Calu3 (cell line): ENCODE measurements at places on chromosomes 6 and 20.

DNA sequence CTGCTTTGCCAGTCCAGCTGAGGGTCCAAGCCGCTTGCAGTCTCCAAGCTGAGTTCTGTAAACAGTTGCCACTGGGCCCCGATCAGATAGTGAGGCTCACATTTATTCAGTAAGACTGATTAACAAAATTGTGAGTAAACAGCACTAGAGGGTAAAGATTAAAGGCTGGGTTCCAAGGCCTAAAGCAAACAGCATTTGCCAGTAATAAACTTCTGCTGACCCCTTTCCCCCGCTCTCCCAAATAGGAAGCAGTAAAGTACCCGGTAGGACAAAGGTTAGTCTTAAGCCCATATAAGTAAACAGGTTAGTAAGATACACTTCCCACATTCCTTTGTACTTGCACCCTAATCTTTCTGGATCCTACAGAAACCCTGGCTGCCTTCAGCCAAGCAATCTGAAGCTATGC lies 181.8 kb downstream of the MEI4 start:
- no peak overlapping the region for H3K27ac ChIP-seq
- no peaks in the 10 kb centered on the region for H3K4me1 ChIP-seq
- no peak overlapping the region for H3K4me3 ChIP-seq
- DNase-seq: no peak
- no peaks in the 10 kb centered on the region for H3K36me3 ChIP-seq
- no peaks in the 10 kb centered on the region for H3K27me3 ChIP-seq

GRCh38 chr20:15310361-15310760 lies 972.9 kb upstream of the FLRT3 start:
- no peak overlapping the region for H3K27ac ChIP-seq
- H3K36me3 ChIP-seq: no peaks in the 10 kb centered on the region
- H3K4me1 ChIP-seq: no peaks in the 10 kb centered on the region
- no peak overlapping the region for H3K4me3 ChIP-seq

DNA sequence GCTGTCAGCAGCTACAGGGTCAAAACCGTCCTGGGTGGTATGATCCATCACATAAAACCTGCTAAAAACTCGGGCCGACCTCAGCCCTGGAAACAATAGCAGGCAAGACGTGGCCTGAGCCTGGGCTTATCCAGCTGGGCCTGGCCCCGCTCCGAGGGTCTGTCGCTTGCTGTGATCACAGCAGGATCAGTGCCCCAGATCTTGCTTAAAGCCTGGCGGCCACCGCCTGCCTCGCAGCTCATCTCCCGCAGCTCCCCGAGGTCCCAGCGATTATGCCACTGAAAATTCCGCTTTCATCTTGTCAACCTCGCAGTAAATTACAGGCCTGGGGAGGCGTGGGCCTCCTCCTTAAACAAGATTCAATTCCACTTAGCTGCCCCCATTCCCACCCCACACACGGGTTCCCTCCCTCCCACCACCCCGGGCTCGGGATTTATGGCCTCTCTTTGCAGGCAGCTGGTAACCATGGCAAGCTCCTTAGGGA lies 40.1 kb downstream of the CDH22 start:
- DNase-seq: no peak
- H3K4me1 ChIP-seq: no peaks in the 10 kb centered on the region
- H3K4me3 ChIP-seq: no peak overlapping the region
- H3K27me3 ChIP-seq: peaks cover 89% of the 10 kb centered on the region
- H3K27ac ChIP-seq: no peak overlapping the region
- H3K36me3 ChIP-seq: no peaks in the 10 kb centered on the region

DNA sequence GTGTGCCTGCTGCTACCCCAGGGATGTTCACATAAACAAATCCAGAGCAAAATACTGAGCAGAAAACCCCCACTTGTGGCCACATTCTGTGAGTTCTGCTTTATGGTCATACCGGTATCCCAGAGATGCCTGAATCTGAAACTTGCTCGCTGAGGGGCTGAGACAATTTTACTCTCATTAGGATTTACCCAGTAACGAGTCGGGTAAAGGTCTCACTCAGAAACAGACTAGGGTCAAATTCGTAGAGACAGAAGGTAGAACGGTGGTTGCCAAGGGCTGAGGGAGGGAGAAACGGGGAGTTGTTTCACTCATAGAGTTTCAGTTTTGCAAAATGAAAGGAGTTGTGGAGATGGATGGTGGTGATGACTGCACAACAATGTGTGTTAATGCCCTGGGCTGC lies 45.4 kb upstream of the NKX2-2 start:
- H3K27me3 ChIP-seq: peaks cover 36% of the 10 kb centered on the region
- H3K4me3 ChIP-seq: no peak overlapping the region
- no peaks in the 10 kb centered on the region for H3K36me3 ChIP-seq

DNA sequence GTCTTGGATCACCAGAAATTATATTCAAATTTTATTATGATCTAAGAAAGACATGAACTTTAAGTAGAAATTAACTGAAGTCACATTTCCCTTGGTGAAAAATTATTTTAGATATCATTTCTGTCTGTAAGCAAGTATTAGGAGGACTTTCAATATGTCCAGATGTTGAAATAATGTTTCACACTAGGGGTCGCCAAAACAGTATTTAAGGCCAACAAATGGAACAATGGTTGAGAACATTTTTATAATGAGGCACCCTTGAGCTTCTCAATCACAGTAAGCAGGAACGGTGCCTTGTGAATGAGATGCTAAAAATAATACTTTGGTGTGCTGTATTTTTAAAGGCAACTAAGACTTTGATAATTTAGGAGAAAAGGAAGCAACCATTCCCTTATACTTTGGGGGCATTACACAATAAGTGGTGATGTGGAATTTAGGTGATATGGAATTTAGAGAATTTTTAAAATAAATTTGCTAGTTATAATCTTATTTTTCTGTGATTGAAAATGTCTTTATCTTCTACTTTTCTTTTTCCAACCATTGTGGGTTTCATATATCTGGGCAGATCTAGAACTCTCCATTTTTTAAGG lies 9.6 kb upstream of the SF3B5 start:
- H3K27me3 ChIP-seq: no peaks in the 10 kb centered on the region
- no peaks in the 10 kb centered on the region for H3K36me3 ChIP-seq
- H3K4me1 ChIP-seq: peaks cover 8% of the 10 kb centered on the region

DNA sequence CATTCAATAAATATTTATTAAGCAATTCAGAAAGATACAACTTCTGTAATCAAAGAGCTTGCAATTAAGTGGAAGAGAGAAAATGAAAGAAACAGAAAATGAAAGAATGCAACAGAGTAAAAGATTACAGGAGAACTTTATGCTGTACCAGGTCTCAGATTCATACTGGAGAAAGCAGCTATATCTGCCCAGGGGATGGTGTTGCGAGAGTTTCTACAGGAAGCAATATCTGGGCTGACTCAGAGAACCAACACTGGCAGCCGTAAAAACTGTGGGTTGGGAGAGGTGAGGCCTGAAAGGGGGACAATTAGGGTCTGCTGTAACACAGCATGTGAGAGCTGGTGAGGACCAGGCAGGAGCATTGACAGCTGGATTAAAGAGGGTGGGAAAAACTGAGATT lies 256.7 kb upstream of the TCF21 start:
- H3K27ac ChIP-seq: no peak overlapping the region
- H3K4me1 ChIP-seq: no peaks in the 10 kb centered on the region
- H3K36me3 ChIP-seq: no peaks in the 10 kb centered on the region
- no peaks in the 10 kb centered on the region for H3K27me3 ChIP-seq
- no peak overlapping the region for H3K4me3 ChIP-seq

- no peak overlapping the region for H3K27ac ChIP-seq
- H3K27me3 ChIP-seq: no peaks in the 10 kb centered on the region
- H3K36me3 ChIP-seq: no peaks in the 10 kb centered on the region
Measured at GRCh38 chr6:139686308-139686707, 311.9 kb upstream of the CITED2 start.

GRCh38 chr20:42255821-42256220 lies 637.6 kb upstream of the CHD6 start:
- no peaks in the 10 kb centered on the region for H3K27me3 ChIP-seq
- DNase-seq: no peak
- H3K4me1 ChIP-seq: no peaks in the 10 kb centered on the region
- H3K4me3 ChIP-seq: no peak overlapping the region

DNA sequence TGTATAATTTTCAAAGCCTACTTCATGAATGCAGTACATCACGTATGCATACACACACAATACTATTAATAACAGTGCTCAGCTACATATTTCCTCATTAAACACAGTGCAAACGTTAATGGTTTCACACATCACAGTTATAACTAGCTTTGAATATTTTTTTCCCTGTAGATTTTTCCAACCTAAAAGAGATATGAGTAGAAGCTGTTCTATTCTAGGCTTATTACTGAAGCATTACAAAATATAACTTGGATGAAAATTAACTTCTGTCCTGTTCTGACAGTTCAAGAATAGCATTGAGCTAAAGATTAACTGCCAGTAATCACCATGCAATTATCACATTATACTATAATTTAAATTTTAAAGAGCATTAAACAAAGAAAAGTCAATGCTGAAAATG lies 6.2 kb downstream of the LMBRD1 start:
- DNase-seq: no peak
- no peaks in the 10 kb centered on the region for H3K27me3 ChIP-seq
- no peak overlapping the region for H3K27ac ChIP-seq
- peaks cover 31% of the 10 kb centered on the region for H3K4me1 ChIP-seq
- H3K36me3 ChIP-seq: peaks cover under 1% of the 10 kb centered on the region

GRCh38 chr6:121730616-121731015 lies 295.2 kb downstream of the GJA1 start:
- no peaks in the 10 kb centered on the region for H3K36me3 ChIP-seq
- DNase-seq: no peak
- no peaks in the 10 kb centered on the region for H3K27me3 ChIP-seq
- H3K4me1 ChIP-seq: no peaks in the 10 kb centered on the region
- H3K27ac ChIP-seq: no peak overlapping the region
- no peak overlapping the region for H3K4me3 ChIP-seq

- no peak for DNase-seq
- H3K27ac ChIP-seq: peak overlapping the region; percentile 30
- no peak overlapping the region for H3K4me3 ChIP-seq
- peaks cover 64% of the 10 kb centered on the region for H3K4me1 ChIP-seq
- H3K36me3 ChIP-seq: peaks cover 9% of the 10 kb centered on the region
Measured at GRCh38 chr6:21733311-21733710, 139.8 kb downstream of the SOX4 start.

GRCh38 chr20:63708301-63709148 lies 686 bp downstream of the ZGPAT start:
- peak overlapping the region; percentile 53 for H3K27ac ChIP-seq
- DNase-seq: peak; percentile 44
- H3K36me3 ChIP-seq: peaks cover 91% of the 10 kb centered on the region
- peak overlapping the region; percentile 97 for H3K4me3 ChIP-seq
- H3K27me3 ChIP-seq: no peaks in the 10 kb centered on the region

GRCh38 chr6:35370785-35371493 lies 28.6 kb downstream of the PPARD start:
- DNase-seq: no peak
- H3K4me1 ChIP-seq: peaks cover 34% of the 10 kb centered on the region
- no peak overlapping the region for H3K4me3 ChIP-seq

GRCh38 chr20:5680192-5680591 lies 70.0 kb upstream of the SHLD1 start:
- peak overlapping the region; percentile 54 for H3K27ac ChIP-seq
- H3K27me3 ChIP-seq: no peaks in the 10 kb centered on the region
- no peaks in the 10 kb centered on the region for H3K36me3 ChIP-seq
- no peaks in the 10 kb centered on the region for H3K4me1 ChIP-seq

GRCh38 chr20:54623991-54624569 lies 148.7 kb downstream of the DOK5 start:
- H3K36me3 ChIP-seq: no peaks in the 10 kb centered on the region
- H3K27me3 ChIP-seq: no peaks in the 10 kb centered on the region
- no peak for DNase-seq
- H3K4me1 ChIP-seq: peaks cover 27% of the 10 kb centered on the region

- no peak overlapping the region for H3K4me3 ChIP-seq
- H3K27me3 ChIP-seq: no peaks in the 10 kb centered on the region
- no peak for DNase-seq
- no peak overlapping the region for H3K27ac ChIP-seq
- peaks cover 61% of the 10 kb centered on the region for H3K36me3 ChIP-seq
Measured at GRCh38 chr6:31676322-31676903, 4.5 kb downstream of the LY6G5C start.
